Neural cell (in vitro differentiated cells): ENCODE measurements at places on chromosomes 13 and 19. TPM values are rescaled to one million over a fixed set of nuclear protein-coding genes. Genes with fewer than 3 reads are reported as not detected.

The PIBF1 gene
- polyA plus RNA-seq = 16.7 and 42.4 TPM in 2 replicates

The GALP gene
- polyA plus RNA-seq = not detected in 2 replicates

The F7 gene
- polyA plus RNA-seq = 0.32 and 0.40 TPM in 2 replicates

The GSX1 gene
- not detected in 2 replicates for polyA plus RNA-seq

The THSD1 gene
- 2.3 and 3.8 TPM in 2 replicates for polyA plus RNA-seq

The ZBTB32 gene
- not detected in 2 replicates for polyA plus RNA-seq
